Activated T-cell treated with anti-CD3 and anti-CD28 coated beads, Interleukin-2, amount 50 U/mL, for 1 hour (primary cell): ENCODE measurements at places on chromosomes 7 and 10.

DNA sequence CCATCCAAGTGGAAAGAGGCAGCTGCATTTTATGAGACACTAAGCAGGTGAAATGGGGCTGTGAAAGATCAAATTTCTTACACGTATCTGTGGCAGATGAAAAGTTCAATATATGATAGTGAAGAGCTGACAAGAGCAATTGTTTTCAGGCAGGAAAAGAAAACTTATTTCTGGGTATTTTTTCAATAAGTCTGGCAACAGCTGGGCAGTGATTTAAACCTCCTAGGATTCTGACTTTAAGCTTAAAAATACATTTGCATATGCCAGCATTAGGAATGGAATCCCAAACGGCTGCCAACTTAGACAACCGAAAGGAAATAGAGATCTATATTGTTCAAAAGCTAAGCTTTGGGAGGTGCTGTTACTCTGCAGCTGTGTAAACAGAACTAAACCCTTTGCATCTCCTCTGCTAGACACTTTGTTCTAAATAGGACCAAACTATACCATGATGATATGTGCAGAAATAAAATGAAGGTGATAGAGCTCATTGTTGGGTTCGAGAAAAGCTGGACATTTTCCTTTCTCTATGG lies 26.1 kb downstream of the DYNC1I1 start:
- DNase-seq = no peak

DNA sequence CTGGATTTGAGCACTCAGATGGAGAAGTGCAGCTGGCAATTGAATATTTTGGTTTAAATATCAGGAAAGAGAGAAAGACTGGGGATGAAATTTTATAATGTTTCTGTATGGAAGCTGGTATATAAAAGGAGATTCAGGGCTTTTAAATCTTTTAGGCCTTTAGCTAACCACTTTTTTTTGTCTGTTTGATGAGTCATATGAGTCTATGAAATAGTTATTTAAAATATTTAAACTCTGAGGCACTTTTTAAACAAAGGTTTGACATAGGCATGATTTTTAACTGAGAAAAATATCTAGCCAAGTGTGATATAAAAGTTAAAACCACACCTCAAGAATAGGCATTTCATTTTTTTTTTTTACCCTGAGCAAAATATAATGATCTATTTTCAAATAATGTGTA lies 944.3 kb downstream of the GATA3 start:
- DNase-seq = no peak

- no peak for DNase-seq
Observed at GRCh38 chr7:79282882-79283602, 170.4 kb downstream of the MAGI2 start.

GRCh38 chr7:6691103-6691502 lies 15.6 kb downstream of the ZNF12 start:
- DNase-seq = no peak

- no peak for DNase-seq
Observed at GRCh38 chr7:29565224-29565630, 1.6 kb downstream of the PRR15 start.

DNA sequence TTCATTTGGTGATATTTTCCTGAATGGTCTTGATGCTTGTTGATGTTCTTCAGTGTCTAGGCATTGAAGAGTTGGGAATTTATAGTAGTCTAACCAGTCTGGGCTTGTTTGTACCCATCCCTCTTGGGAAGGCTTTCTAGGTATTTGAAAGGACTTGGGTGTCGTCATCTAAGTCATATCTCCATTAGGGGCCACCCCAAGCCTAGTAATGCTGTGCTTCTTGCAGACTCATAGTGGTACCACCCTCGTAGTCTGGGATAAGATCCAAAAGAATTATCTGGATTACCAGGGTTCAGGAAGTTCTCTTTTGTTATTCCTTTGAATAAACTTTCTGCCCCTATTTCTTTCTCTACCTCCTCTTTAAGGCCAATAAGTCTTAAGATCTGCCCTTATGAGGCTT lies 319.4 kb upstream of the MYO3A start:
- DNase-seq = no peak

DNA sequence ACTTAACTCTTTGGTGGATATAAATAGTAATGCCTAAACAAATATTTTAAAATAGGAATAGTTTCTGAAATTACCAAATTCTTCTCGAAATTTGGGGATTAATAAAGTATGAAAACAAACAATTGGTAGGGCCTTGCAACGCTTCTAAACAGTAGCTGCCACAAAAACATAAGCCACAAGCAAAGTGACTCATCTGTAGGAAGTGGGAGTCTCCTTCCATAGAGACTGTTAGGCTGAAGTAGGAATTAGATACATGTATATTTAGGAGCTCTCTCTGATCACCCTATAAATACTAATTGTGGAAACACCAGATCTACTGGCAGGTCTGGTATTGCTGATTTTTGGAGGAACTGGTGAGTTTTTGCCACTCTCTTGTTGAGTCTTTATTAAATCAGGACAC lies 5.7 kb upstream of the LMOD2 start:
- no peak for DNase-seq

- no peak for DNase-seq
Observed at GRCh38 chr7:102828286-102828685, 79.5 kb downstream of the FAM185A start.

DNA sequence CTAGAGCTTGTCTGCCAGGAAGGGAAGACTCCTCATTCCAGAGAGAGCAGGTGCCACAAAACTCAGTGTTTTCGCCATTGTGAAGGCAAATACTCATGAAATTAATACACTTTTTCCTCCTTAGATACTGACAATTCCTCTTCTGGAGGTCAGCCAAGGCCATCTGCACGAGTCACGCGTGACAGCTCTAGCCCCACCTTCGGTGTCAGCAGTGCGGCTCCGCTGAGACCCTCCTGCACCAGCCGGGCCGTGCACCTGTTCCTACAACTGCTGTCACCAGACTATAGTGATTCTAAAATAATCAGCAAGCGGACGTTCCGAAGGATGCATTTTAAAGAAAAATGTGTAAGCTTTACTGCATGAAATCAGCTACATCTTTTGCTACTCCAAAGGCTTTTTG lies 127.7 kb downstream of the DIP2C start:
- DNase-seq = no peak

- no peak for DNase-seq
Observed at GRCh38 chr7:84675633-84676034, 481.0 kb upstream of the SEMA3A start.
